ENCODE measurements at places on chromosomes 2 and 18.

- DNase-seq: no peak
Measured at GRCh38 chr2:120617055-120617454, 118.6 kb upstream of the GLI2 start.

GRCh38 chr18:49566985-49567384 lies 5.1 kb downstream of the LIPG start:
- no peak for DNase-seq

DNA sequence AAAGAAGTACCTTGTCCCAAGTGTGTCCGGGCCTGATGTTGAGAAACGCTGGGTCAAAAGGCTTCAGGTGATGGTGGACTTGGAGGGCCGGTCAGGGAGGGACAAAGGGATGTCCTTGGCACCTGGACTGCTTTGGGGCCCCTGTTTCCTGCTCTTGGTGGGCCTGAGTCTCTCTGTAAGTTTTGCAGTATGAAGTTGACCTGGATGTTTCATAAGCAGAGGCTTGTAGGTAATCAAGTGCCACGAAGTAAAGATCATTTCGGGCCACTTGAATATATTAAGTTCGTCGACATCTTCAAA lies 29.4 kb downstream of the ASAP2 start:
- DNase-seq: no peak

DNA sequence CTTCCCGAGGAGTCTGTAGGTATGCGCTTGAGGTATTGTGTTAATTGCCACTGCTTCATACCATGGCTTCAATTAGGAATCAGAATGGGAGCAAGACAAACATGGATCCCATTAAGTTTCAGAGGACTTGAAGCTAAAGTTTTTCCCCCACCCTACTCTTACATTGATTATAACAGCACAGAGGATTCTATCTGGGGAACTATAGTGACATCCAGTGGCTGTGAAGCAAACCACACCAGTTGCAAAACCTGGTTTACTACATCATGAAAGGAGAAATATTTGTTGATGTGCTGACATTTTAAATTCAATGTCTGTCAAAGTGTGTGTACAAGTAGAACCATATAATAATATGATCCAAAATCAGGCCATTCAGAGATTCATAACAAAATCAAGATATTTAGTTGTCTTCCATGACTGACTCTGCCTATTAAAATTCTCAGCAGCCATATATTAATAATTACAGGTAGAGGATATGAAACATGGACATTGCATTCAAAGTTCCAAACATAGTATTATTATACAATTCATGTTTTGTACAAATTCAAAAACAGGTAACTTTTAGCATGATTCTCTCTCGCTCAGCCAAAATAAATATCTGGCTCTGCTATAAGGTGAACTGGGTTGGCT lies 82.9 kb downstream of the GRB14 start:
- DNase-seq: peak; percentile 73

DNA sequence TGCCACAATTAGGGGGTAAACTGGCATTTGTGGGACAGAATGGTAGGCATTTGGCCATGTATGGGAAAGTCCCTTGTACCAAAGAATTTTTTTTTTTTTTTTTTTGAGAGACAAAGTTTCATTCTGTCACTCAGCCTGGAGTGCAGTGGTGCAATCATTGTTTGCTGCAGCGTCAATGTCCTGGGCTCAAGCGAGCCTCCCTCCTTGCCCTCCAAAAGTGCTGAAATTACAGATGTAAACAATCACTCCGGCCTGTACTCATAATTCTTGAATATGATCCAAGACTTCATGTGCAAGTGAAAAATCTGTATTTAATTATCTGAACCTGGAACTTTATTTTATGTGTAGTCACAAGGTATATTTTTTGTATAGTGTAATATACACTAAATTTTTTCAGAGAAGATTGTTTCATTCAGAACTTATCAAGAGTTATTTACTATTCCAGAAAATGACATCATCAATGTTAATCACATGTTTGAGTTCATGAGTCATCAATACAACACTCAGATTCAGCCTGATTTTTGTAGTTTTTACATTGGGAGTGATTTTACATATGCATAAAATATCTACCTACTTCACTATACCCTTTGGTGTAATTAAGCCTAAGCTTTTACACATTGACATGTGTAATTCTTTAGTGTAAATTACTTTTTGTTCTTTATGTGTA lies 138.7 kb upstream of the L3MBTL4 start:
- peak; percentile 42 for DNase-seq

- DNase-seq: peak; percentile 36
Measured at GRCh38 chr18:3683483-3683882, 233.5 kb downstream of the TGIF1 start.

DNA sequence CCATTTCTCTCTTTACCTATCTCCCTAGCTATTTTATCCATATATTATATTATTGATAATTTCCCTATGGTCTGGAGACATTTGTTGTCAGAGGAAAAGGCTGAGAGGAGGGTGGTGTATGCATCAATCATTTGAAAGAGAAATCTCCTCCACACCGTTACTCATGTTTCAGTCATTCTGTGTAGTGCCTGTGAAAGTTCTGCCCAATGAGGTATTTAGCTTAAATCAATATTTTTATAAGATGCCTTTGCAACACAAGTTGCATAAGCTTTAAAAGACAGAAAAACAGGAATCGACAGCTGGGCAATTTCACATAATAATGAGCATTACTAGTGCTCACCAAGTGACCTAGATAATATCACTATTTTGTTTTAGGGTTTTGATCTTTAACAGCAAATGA lies 363.7 kb upstream of the FSIP2 start:
- DNase-seq: peak; percentile 37

DNA sequence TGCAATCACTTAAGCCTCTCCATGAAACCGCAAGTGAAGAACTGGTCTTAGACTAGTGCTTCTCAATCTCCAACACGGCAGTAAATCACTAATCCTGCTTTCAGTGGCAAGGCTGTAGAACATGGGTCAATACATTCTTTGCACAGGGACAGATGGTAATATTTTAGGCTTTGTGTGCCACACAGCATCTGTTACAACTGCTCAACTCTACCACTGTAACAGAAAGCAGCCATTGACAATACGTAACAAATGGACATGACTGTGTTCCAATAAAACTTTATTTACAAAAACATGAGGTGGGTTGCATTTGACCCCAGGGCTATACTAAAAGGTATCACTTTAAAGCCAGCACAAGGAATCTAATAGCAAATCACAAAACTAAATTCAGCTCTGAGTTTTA lies 51.1 kb downstream of the RNF152 start:
- no peak for DNase-seq

DNA sequence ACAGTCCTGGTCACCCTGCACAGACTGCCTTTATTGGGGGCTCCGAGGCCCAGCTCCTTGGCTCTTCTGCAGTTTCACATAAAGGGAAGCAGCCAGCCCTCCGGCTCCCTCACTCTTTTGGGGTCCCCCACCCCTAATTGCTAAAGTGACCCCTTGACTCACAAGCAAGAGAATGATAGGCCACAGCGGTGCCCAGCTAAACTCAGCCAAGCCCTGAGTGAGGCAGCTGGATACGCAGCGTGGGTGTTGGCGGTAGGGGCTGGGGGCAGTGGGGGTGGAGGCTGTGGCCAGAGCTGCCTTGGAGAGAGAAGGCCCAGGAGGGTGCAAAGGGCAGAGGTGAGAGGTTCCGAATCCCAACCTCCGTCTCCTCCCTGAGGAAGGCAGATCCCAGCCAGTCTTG lies 25.5 kb upstream of the ALPP start:
- no peak for DNase-seq

DNA sequence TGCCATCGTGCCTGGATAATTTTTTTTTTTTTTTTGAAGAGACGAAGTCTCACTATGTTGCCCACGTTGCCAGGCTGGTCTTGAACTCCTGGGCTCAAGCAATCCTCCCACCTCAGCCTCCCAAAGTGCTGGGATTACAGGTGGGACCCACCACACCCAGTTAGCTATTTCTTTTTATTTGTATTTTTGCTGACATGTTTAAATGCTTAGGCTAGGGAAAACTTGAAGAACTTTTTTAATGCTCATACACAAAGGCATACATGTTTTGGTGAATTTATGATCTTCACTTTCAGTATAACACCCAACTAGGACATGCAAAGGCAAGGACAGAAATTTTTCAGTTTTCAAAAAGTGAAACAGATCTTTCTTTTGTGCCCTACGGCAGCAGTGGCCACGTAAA lies 9.9 kb downstream of the L3MBTL4 start:
- DNase-seq: no peak

- no peak for DNase-seq
Measured at GRCh38 chr2:219388907-219389156, 1.1 kb upstream of the DNPEP start.

DNA sequence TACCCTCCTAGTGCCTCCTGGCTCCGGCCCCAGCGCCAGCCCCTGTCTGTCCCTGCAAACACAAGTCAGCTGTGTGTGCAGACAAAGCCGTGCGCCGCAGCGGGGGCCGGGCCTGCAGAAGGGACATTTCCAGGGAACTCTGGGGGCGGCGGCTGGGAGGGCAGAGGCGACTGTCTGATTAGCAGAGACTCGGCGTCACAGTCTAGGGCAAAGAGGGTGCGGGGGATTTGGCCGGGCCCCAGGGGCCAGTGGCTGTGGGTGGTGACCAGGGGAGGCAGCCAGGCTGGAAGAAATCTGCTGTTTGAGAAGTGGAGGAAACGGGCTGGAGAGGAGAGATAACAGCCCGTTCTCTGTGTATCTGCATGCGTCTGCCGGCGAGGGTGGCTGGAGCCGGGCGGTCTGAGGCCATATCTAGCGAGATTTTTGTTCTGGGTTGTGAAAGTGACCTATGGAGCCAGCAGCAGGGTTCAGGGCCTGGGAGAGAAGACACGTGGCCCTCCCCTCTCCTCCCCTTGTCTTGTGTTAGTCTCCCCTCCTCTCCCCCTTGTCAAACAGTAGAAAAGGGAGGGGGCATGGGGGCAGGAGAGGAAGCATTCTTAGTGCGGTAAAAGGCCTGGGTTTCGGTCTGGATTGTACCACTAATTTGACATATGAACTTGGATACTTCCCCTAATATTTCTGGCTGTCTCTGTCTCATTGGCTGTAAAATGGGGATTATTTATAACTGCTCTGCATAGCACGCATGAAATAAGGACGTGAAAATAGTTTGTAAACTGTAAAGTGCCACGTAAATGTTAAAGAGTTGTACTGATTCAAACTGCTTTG lies 169.4 kb downstream of the SMAD7 start:
- no peak for DNase-seq

- DNase-seq: peak; percentile 92
Measured at GRCh38 chr2:42195559-42195958, 26.4 kb downstream of the EML4 start.

- DNase-seq: no peak
Measured at GRCh38 chr2:191629001-191629453, 48.9 kb upstream of the NABP1 start.

GRCh38 chr2:120587279-120587996 lies 148.2 kb upstream of the GLI2 start:
- DNase-seq: no peak
